HAP-1 (cell line): ENCODE measurements at places on chromosomes 5 and 9.

DNA sequence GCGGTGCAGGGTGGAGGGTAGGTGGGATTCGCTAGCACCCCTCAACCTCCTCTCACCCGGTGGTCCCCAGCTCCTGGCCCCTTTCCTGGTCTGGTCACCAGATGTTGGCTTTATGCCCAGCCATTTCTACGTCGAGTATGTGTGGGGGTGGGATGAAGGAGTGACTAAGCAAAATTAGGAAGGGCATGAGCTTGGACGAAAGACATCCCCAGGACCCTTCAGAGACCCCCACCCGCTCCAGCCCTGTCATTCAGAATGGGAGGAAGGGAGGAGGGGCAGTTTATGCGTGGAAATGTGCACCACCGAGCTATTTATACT, 742 bp downstream of the BHMT2 start:
- DNase-seq, result no peak

DNA sequence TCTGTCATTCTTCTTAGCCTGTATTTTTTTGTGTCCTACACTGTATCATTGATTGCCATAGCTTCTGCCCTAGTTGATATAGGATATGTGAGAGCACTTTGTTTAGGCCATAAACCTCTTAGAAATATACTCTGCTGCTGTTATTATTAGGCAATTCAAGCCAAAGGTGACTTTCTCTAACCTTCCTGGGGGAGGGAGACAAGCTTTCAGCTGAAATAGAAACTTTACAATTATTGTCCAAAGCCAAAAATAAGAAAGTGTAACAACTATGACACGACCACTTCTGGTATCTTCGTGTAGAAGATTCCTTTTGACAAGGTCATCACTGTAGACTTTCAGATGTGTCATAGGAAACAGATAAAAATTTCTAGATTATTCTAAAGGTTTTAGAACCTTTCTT, 12.2 kb upstream of the CSNK1A1 start:
- no peak for DNase-seq

DNA sequence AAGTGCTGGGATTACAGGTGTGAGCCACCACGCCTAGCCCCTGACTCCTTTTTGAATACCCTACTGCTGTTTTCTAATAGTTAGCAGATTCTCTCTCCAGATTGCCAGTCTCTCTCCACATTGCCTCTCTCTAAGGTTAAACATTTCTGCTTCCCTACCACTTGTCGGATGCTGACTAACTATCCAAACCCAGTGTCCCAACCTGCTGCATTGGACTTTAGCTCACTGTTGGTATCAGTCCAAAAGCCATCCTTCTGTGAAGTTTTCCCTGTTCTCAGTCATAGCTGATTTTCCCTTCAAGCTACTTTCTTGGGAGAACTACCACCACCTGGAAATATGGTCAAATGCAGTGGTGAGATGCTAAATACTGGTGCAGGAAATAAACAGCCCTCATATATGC, 48.7 kb downstream of the TLR4 start:
- DNase-seq, result no peak

DNA sequence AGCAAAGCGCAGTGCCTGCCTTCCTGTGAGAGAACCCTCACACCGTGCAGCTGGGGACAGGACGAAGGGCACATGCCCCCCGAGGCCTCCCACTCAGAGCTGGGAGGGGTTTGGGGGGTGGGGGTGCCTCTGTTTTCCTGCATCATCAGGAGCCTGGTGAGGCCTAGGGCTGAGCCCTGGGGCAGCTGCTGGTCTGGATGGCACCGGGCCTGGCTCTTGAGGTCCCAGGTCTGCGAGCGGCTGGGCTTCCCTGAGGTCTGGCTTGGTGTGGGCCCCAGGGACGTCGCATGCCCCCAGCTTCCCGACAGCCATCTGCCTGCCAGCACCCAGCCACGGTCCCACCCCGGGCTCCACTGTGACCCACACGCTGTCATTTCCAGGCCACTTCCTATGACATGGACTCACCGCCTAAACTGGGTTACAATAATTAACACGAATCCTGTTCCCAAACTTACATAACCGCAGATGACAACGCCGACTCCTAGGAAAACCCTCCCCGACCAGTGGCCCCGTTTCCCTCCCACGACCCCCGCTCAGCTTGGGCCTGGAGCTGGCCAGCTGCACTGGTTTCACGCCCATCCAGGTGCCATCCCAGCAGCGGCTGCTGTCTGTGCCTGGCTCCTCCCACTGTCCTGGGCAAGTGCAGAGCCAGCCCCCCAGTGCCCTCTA, 8.7 kb downstream of the NACC2 start:
- DNase-seq, result no peak

GRCh38 chr5:83711982-83712601, 8.6 kb downstream of the HAPLN1 start:
- DNase-seq, result peak; percentile 71

GRCh38 chr5:95907067-95907705, 54.5 kb downstream of the ELL2 start:
- DNase-seq, result no peak

DNA sequence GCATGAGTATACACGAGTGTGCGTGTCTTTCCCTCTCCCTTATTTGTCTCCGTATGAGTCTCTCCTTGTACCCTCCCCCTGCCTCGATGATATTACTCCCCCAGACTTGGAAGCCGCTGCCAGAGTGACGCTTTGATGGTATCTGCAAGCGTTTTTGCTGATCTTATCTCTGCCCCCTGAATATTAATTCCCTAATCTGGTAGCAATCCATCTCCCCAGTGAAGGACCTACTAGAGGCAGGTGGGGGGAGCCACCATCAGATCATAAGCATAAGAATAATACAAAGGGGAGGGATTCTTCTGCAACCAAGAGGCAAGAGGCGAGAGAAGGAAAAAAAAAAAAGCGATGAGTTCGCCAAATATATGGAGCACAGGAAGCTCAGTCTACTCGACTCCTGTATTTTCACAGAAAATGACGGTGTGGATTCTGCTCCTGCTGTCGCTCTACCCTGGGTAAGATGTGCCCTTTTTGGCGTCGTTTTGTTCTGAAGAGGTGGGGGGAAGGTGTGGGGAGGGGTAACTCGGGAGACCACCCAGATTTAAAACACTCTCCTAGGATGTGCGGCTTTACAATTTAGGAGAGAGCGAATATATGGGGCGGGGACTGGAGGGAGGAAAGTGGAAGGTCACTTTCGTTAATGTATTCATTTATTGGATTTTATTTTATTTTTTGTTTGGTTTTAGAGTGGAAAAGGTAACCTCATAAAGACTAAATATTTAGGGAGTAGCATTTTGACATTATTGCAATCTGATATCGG, at the start of gene GABRG2:
GABRG2 (plus strand) TSS at position 119 of the 757 bp plus-strand sequence; CDS start at position 346, 227 bp downstream.
- DNase-seq, result no peak

DNA sequence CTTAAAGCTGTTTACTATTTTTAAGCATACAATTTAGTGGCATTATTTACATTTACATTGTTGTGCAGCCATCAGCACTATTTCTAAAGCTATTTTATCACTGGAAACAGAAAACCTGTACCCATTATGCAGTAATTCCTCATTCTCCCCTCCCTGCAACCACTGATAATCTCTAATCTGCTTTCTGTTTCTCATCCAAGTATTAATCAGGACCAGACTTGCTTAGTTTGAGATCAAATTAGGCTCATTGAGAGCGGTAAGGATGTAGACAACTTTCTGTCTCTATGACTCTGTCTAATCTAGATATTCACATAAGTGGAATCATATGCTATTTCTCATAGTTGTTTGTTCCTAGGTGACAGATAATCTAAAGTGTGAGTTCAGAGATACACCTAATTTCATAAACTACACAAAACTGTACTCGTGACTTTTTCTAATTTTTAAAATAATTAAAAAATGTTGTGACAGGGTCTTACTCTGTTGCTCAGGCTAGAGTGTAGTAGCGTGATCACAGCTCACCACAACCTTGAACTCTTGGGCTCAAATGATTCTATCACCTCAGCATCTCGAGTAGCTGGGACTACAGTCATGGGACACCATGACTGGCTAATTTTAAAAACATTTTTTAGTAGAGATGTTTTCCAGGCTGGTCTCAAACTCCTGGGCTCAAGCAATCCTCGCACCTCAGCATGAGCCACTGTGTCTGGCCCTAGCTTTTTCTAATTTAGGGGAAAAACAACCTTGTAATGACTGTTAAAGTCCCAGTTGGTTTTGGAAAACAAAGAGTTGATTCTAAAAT, 37.6 kb downstream of the BDP1 start:
- no peak for DNase-seq

DNA sequence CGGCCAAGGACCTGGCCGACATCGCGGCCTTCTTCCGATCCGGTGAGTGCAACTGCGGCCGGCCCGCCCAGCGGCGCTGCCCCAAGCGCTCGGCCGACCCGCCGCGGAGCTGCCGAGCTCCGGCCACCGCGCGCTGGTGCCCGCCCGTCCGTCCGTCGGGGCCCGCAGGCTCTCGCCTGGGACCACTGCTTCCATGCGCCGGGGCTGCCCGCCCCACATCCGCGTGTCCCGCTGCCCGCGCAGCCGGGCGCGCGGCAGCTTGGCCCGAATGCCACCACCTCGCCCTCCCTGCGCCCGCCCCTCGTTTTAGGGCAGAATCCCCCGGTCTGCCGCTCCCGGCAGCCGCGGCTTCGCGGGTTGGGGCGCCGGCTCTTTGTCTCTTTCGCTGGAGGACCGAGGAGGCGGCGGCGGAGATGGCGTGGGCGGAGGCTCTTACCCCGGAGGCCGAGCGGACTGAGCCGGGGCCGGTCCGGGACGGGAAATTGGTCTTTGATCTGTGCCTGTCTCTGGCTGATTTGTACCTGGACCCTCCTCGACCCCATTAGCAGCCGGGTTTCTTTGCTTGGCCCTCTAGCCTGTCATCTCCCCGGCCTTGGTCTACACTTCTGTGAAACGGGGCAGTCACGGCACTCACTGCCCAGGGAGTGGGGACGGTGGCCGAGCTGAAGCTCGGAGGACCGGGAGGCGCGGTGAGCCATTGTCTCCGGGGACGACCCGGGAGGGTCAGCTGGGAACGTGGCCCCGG, 871 bp downstream of the TRIO start:
- DNase-seq, result no peak

GRCh38 chr5:95070453-95070852, 214.4 kb downstream of the MCTP1 start:
- DNase-seq, result no peak

GRCh38 chr9:134635351-134636148, 6.1 kb upstream of the COL5A1 start:
- no peak for DNase-seq

DNA sequence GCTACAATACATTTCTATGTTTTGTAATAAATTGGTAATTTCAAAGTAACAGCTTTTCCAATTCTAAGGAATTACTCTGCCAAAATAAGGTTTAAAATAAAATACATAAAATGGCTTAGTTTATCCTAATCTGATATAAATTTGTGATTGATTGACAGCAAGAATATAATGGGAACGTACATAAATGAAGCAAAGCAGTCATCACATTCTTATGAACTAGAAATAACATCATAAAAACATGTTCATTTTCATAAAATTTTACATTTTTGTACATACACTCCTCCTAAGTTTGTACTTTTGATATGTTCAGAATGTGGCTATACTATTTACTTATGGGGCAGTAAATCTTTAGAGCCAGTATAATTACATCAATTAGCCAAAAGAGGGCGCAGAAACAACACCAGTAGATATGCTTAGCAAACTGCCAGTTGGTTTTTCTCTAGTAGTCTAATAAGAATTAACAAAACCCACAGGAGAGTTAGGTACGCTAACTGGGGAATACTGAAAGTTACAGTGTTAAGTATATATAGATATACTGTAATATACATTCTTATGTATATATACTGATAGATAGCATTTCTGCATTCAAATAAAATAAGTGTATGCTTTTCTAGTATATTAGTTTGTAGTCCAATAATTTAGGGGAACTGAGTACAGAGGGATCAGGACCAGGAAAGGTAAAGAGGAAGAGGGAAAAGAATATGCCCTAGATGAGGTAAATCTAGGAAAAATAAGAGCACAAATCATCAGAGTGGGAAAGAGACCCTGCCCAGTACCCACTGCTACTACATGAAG, 76.8 kb downstream of the ZDHHC21 start:
- DNase-seq, result peak; percentile 62

DNA sequence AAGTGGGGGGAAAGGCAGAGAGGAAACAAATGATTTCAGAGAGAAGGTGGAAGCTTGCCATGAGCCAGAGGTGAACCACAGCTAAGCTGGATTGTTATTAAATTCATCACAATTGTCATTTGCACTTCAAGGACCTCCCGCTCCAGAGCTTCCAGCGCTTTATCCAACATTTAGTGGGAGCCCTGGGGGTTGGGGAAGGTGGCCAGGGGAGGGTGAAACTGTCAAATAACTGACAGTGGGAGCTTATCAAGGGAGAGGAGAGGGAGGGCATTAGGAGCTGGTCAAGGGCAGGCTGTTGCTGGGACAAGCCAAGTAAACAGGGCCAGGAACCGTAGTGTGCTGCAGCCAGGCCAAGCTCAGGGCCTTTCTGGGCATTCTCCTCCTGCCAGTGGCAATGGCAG, 71.5 kb downstream of the SIL1 start:
- no peak for DNase-seq

- no peak for DNase-seq
Measured at GRCh38 chr9:107577140-107577776, 87.7 kb upstream of the KLF4 start.

DNA sequence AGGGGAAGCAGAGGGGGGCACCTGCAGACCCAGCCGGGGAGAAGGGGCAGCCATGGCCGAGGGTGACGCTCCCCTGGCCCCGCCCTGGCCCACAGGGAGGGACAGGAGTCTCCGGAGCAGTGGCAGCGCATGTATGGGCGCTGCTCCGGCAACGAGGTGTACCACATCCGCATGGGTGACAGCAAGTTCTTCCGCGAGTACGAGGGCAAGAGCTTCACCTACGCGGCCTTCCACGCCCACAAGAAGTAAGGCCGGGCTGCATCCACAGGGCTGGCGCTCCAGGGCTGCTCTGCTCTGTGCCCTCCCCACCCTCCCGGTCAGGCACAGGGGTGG, 68.2 kb downstream of the KCNT1 start:
- DNase-seq, result no peak

DNA sequence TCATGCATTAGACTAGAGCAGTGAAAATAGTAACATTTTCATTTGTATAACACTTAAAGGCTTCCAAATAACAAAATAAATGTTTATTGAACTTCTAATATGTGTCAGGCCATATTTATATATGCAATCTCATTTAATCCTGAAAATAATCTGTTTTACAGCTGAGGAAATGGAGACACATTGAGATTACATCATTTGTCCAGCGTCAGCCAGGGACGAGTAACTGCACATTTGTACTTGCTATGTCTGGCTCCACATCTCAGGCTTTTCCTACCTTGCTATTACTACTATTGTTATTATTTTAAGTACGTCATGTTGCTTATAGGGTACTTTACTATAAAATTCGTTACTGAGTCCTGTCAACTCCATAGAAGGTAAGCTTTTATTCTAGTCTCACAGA, 3.8 kb upstream of the C9 start:
- no peak for DNase-seq

- DNase-seq, result no peak
Measured at GRCh38 chr9:137647096-137647714, 28.4 kb downstream of the EHMT1 start.

- no peak for DNase-seq
Measured at GRCh38 chr5:38742821-38743220, 103.0 kb upstream of the OSMR start.

GRCh38 chr9:77712533-77713130, 64.5 kb upstream of the GNA14 start:
- DNase-seq, result no peak
